ENCODE measurements at places on chromosomes 2 and 18.

GRCh38 chr18:45481821-45482220 is 133.5 kb upstream of the SLC14A2 start:
- no peak for DNase-seq

DNA sequence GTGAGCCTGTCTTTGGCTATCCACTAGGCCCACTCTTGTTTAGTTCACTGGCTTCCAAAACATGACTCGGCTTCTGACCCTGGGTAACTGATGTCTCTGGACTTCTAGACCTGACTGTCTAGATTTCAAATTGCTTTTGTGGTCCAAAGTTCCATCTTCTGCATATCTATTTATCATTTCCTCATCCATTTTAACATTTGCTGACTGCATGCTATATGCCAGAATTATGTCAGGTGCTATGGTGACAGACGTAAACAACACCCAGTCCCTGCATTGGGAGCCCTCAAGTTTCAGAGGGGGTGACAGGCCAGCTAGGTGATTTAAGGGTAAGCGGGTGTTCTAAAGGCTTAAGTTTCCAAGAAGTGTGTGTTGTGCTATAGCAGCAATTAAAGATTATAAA is 140.9 kb downstream of the PIEZO2 start:
- no peak for DNase-seq

- no peak for DNase-seq
Observed at GRCh38 chr2:222452422-222452950, 28.1 kb downstream of the SGPP2 start.

GRCh38 chr2:241357531-241357930 is 1.4 kb downstream of the FARP2 start:
- DNase-seq: no peak

All from MG63 (cell line).